Left ventricle myocardium superior (tissue), 1 donor: ENCODE measurements at places on chromosomes 3 and 15.
A peak's percentile ranks its signal among the peaks of the same experiment; 100 is the strongest.

GRCh38 chr3:61967019-61967418, 405.6 kb downstream of the PTPRG start:
- DNase-seq, result no peak

DNA sequence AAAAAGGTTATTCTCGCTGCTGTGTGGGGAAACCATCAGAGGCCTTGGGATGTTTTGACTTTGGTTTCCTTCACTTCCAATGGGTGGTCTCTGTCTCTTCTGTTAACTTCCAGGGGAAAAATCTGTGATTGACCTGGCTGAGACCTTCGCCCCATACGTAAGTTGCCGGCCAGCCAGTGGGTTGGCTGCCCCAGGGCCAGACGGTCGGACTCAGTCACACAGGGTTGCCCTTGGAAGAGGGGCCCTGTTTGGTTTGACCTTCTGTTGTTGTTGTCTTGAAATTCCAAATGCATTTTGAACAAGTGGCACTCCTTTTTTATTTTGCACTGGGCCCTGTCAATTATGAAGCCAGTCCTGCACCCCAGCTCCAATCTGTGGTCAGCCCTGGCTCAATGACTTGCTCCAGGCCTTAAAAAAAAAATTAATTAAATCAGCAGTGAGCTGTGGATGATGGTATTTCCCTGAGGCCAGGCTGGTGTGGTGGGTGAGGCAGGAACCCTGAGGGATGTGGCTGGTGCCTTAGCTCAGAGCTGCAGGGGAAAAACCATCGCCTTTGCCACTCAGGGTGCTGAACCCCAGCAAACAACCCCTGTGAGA, 4.5 kb downstream of the FAM107A start:
- no peak for DNase-seq

DNA sequence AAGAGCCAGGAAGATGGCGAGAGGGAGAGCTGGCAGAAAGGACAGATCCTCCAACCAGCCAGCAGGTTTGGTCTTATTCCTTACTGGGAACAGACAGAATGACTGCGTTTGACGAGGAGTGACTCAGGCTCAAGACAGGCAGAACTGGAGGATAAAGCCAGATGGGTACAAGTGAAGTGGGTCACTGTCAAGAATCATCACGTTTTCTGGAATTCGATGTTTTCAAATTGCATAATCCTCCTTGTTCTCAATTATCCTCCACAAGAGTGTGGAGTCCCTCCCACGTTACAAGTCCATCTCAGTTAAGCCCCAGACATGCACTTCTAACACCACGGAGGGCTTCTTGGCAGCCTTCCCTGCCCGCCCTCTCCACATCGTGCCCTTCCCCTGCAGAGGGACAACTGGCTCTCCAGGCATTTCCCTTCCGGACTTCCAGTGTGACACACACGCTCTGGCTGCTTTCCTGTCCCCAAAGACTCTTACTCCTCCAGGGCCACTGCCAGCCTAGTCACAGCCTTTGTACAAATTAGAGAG, 183.1 kb downstream of the CHST2 start:
- DNase-seq, result peak; percentile 58

- DNase-seq, result no peak
Observed at GRCh38 chr3:151859905-151860304, 13.5 kb upstream of the SUCNR1 start.
